Effector CD4-positive, alpha-beta T cell (primary cell): ENCODE measurements at places on chromosomes 7 and 10.

GRCh38 chr10:70729763-70730357, 55.3 kb downstream of the TBATA start:
- no peak for DNase-seq

GRCh38 chr7:31145339-31145738, 93.2 kb downstream of the ADCYAP1R1 start:
- DNase-seq = no peak

DNA sequence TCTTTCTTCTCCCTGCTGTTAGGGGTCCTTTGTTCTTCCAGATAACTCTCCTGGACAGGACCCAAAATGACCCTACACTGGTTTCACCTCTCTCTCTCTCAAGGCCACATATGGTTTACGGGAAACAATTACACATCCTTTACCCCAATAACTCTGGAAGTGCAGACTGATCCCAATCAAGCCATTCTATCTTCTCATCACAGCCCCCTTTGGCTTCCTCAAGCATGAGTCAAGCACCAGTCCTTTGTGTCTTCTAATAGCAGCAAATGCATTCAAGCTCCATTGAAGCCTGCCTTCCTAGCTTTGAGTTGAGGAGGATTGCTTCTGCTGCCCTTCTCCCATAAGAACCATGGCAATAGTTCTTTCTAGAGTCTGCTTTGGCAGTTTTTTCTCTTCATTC, 20.2 kb downstream of the C10orf67 start:
- no peak for DNase-seq

DNA sequence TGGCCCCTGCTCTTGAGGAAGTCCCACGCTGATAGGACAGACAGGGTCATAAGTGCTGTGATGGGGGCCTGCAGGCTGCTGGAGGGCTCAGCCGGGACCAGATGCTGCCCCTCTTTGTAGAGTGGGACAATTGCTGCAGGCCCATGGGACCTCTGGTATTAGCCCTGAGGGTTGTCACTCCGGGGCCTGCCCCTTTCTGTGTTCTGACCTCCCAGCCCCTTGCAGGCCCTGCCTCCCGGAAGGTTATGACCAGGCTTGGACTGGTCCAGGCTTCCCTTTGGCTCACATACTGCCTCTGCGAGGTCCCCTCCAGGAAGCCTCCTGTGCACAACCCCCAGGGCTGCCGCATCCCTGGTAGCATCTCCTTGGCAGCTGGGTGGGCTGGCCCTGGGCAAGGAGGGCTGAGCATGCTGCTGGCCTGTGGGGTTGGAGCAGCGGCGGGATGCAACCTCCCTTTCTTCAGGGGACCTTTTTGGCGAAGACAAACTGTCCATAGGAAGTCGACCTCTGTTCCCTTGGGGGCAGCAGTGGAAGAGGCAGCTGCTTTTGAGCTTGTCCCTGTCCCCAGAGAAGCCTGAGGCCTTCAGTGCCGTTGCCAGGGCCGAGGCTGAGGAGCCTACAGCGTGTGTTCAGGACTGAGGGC, 8.8 kb downstream of the LIMK1 start:
- no peak for DNase-seq

DNA sequence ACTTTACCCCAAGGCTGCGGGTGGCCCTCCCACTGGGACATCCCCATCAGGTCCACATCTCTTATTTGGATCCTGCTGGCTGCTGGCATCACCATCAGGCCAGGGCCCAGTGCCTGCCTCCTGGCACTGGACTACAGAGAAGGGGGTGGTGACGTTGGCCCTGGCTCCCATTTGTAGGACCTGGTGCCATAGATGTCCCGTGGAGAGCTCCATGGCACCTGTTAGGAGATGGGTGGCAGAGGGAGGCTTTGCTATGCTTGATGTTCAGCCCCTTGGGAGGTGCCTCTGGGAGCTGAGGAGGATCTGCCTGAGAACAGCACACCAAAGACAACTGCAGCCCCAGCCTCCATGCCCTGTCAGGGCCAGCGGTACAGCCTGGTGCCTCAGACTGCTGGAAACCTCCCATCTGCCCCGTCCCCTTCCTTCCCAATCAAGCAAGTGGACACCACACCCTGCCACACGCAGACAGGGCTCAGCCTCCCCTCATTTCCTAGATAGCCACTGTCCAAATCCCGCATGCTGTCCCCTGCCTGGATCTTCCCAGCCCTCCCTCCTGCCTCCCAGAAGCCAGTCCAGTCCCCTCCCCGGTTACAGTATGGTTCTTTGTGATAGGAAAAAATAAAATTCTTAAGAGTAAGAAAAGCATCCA, 230.0 kb upstream of the GRB10 start:
- no peak for DNase-seq

DNA sequence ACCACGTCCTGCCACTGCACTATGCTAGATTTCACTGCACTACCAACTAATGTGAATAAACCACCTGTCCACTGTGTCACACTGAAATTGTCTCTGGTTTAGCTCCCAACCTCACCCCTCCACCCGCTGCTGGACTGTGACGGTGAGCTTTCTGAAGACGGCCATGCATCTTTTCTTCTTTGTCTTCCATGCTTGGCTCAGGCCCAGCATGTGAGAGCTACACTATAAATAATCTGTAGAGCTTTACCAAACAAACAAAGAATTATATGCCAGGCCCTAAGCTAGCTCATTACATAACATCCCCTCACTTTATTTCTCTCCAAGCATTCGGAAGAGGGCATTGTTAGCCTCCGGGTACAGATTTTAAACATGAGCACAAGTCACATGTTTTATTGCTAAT, 633.2 kb downstream of the TNS3 start:
- no peak for DNase-seq

- no peak for DNase-seq
Measured at GRCh38 chr7:142797391-142798377, 26.9 kb downstream of the PRSS2 start.

- DNase-seq = no peak
Measured at GRCh38 chr10:90865401-90865800, 6.4 kb upstream of the RPP30 start.

DNA sequence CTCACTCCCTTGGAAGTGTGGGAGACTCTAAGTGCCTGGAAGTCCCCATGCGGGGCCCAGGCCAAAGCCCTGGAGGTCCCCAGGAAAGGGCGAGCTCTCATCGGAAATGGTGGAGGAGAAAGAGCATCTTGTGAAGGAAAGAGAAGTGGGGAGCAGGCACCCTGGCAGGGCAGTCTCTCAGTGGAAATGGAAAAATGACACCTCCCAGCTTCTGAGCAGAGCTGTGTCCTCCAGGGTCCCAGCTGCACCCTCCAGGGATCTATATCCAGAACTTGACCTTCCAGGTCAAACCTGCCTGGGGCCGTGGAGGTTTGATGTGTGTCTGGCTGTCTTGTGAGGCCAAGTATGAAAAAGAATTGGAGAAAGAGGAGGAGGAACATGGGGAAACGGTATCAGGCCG, 29.5 kb downstream of the PAX2 start:
- no peak for DNase-seq
